ENCODE measurements at places on chromosomes 7 and 10.

- DNase-seq: no peak
Measured at GRCh38 chr7:128145191-128145590, 95.9 kb upstream of the LEP start.

DNA sequence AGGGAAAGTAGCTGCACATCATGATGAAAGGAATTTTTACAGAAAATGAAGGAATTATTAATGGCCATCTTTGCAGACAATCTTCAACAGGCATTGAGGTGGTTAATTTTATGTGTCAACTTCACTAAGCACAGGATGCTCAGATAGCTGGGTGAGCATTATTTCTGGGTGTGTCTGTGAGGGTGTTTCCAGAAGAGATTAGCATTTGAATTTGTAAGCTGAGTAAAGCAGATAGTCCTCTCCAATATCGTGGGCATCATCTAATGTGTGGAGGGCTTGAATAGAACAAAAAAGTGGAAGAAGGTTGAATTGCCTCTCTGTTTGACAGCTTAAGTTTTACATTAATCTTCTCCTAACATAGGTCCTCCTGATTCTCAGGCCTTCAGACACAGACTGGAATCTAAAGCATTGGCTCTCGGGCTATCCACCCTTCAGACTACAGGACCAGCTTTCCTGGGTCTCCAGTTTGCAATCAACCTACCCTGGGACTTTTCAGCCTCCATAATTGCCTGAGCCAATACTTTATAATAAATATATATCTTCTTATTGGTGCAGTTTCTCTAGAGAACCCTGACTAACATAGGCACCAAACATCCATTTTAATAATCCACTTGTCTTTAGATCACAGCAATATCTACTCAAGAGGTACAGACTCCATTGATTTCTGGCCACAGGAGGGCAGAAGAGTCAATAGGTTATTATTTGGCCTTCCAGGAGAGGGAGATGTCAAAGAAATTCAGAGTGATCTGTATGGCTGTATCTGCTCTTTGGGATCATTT is 10.5 kb upstream of the CRPPA start:
- DNase-seq: no peak

- no peak for DNase-seq
Measured at GRCh38 chr7:128961030-128961659, 23.4 kb downstream of the IRF5 start.

- no peak for DNase-seq
Measured at GRCh38 chr10:131310142-131310541, 1.4 kb downstream of the TCERG1L start.

DNA sequence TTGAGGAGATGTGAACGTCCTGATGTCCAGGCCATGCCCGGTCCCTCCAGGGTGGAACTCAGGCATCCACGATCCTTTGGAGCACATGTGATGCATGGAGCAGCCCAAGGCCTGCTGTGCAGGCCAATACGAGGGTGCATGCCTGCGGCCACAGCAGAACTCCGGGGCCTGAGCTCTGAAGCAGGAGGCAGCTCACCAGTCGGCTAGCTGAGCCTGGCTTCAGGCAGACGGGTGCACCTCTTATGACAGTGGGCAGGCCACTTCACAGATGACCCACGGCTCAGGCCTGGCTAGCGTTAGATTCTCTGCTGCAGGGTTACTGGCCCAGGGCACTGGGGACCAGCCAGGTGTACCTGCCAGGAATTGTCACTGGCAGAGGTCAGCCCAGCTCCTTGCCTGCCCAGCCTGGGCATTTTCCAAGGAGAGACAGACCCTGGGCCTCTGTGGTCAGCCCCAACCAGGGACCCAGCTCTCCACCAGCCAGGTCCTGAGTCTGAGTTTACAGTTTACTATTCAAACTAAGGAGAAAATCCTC is 29.6 kb upstream of the INPP5A start:
- no peak for DNase-seq

DNA sequence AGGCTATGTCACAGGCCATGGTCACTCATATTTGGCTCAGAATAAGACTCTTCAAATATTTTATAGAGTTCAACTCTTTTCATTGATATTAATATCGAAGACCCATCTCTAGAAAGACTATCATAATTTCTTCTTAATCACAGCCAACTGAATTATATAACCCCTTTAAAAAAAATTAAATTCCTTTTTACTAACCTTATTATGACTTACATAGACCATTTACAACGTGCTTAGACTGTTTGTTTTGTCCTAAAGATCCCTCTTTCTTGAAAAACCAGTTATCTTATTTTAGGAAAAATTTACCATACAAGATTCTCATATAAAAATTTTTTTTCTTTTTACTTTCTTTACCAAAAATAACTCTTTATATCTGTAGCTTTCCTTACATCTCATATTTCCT is 10.2 kb upstream of the TMEM254 start:
- no peak for DNase-seq

DNA sequence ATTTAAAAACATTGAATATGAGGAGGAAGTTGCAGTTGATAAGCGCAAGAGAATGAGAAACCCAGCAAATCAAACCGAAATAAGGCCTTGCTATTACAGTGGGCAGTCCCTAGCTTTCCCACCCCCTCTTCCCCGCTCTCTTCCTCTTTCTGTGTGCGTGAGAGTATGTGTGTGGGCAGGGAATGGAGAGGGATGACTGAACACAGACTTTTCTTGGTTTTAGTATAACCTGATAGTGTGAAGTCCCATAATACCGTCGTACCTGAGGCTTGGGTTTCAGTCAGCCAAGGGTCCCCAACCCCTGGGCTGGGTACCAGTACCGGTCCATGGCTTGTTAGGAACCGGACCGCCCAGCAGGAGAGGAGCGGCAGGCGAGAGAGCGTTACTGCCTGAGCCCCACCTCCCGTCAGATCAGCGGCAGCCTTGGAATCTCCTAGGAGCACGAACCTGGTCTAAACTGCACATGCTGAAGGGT is 255.3 kb downstream of the CELF2 start:
- no peak for DNase-seq

GRCh38 chr7:45576249-45576929 is 2.2 kb downstream of the ADCY1 start:
- DNase-seq: no peak

GRCh38 chr10:117373823-117374505 is 1.3 kb downstream of the PDZD8 start:
- DNase-seq: peak; percentile 74

GRCh38 chr10:103715430-103715829 is 139.9 kb downstream of the SH3PXD2A start:
- no peak for DNase-seq

DNA sequence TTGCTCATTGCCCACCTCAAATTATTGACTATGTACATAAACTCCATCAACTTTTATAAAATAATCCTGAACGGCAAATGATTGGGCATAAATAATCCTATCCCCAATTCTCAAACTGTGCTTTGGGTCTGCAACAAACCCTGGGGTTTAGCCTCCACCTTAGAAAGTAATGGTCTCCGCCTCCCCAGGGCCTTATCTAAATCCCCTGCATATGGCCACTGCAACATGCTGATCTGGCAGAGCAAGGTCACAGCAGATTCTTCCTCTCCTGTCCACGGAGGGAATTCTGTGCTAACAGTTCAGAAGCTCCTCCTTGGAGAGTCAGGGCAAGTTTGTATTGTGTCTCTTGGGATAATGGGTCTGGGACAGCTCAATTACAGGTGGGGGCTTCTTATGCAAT is 18.4 kb downstream of the FXYD4 start:
- DNase-seq: no peak

GRCh38 chr10:29266641-29267040 is 22.2 kb upstream of the LYZL1 start:
- DNase-seq: no peak

- no peak for DNase-seq
Measured at GRCh38 chr7:87151002-87151728, 1.1 kb upstream of the DMTF1 start.

GRCh38 chr7:157745721-157746709 is 409.2 kb downstream of the DNAJB6 start:
- no peak for DNase-seq

- no peak for DNase-seq
Measured at GRCh38 chr7:92400013-92400412, 47.3 kb upstream of the GATAD1 start.

DNA sequence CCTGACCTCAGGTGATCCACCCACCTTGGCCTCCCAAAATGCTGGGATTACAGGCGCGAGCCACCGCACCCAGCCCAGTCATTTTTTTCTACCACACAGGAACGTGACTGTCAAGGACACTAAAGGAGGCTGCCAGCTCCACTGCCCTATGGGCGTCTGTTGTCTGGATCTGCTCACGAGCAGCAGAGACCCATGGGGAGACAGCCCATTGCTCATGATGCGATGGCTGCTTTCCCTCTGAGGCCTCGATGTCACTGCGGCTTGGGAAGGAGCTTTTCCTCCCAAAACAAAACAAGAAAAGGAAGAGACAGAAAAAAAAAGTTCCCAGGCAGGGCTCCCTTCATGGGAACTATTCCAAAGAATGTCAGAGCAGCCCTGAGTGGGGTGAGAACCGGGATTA is 70.5 kb downstream of the DENND2A start:
- no peak for DNase-seq

- DNase-seq: no peak
Measured at GRCh38 chr7:141231018-141231792, 157.3 kb downstream of the TMEM178B start.

GRCh38 chr7:12287901-12288300 is 76.8 kb downstream of the TMEM106B start:
- DNase-seq: no peak

DNA sequence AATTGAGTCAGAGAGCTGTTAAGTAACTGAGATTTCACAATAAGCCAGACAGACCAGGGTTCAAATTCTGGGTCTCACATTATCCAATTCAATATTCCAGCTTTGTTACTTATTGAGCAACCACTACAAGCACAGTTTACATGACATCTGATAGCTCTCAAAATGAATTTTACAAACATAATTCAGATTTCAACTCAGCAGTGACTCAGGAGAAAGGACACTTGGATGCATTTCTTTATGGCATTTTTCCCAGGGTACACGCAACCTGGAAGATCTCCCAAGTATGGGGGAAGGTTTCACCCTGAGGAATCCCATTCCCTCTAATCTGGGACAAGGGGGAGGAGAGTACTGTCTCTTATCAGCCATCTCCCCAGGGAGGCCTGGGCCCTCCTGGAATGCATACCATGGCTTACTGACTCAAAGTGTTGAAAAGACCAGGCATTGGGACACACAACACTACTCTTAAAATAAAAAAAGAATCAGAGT is 102.4 kb downstream of the CFTR start:
- no peak for DNase-seq
